ENCODE measurements at places on chromosomes 16 and 17.

DNA sequence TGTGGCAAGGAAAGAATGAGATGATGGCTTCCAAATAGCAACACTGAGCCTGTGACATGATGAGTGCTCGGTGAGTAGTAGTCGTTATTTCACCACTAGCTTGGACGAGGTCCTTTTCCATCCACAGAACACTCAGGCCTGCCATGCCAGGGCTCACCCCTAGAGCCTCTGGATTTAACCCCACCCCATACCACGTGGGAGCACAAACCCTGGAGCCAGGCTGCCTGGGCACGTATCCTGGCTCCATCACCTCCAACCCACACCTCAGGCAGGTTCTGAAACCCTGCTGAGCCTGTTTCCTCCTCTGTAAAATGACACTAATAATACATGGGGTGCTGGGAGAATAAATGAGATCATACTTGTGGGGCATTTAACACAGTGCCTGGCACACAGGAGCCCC is 192.4 kb downstream of the KATNIP start:
- DNase-seq = no peak

DNA sequence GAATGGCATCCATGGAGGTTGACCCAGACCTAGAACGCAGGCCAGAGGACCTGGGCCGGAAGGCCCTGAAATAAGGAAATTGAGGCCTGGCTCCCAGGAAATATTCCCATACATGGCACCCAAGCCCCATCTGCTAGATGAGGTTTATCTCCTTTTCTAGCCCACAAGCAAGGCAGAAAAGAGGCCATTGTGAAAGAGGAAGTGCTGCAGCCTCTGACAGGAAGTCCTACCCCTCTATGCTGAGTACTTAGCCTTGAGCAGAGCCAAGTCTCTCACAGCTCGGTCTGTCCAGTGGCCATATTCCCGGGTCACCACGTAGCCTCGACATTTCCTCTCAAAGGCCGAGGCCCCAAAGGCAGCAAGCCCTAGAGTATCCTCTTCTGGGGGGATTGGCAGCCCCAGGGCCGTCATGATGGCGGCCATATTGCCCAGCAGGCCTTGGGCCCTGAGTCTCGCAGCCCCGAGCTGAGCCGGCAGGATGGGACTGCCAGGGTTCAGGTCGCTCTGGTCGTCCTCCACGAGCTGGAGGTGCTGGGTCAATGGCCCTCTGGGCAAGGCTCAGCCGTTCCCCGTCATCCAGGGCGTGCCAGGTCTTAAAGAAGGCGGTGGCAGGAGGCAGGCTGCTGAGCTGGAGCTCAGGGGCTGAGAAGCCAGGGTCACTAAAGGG is 7.8 kb downstream of the CTF1 start:
- peak; percentile 56 for DNase-seq

GRCh38 chr16:88407042-88407420 is 24.3 kb downstream of the ZNF469 start:
- no peak for DNase-seq

- no peak for DNase-seq
Observed at GRCh38 chr17:16383216-16383615, 2.3 kb downstream of the UBB start.

- peak; percentile 79 for DNase-seq
Observed at GRCh38 chr17:2087597-2088211, 32.8 kb downstream of the HIC1 start.

DNA sequence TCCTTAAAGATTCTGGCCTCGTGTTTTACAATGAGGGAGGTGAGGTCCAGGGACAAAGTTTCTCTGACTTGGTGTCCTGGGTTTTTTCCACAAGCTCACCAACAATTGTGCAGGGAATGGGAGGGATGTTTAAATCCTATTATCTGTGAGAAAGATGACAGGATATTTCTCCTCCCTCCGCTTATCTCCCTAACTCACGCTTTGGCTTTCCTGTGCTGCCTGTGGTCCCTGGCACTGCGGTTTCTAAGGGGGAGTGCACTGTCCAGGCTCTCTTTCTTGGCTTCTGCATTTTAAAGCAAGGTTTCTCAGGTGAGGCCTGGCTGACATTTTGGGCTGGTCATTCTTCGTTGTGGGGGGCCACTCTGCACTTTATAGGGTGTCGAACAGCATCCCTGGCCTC is 16.4 kb downstream of the GGA3 start:
- DNase-seq = no peak

DNA sequence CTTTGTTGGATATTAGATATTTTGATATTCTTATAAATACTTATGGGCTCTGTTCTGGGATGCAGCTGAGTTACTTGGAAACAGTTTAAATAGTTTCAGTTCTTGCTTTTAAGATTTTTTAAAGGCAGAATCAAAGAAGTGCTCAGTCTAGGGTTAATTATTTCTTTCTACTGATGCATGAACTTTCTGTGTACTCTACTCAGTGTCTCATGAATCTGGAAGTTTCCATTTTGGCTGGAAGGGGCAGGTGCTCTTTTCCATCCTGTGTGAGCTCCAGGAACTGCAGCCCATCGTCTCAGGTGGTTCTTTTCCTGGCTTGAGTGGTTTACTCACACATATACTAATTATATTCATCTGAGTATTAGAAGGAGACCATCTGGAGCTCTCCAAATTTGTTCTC is 61.1 kb upstream of the CPHXL start:
- DNase-seq = no peak

GRCh38 chr17:74953134-74953687 is 17.5 kb downstream of the OTOP3 start:
- no peak for DNase-seq

DNA sequence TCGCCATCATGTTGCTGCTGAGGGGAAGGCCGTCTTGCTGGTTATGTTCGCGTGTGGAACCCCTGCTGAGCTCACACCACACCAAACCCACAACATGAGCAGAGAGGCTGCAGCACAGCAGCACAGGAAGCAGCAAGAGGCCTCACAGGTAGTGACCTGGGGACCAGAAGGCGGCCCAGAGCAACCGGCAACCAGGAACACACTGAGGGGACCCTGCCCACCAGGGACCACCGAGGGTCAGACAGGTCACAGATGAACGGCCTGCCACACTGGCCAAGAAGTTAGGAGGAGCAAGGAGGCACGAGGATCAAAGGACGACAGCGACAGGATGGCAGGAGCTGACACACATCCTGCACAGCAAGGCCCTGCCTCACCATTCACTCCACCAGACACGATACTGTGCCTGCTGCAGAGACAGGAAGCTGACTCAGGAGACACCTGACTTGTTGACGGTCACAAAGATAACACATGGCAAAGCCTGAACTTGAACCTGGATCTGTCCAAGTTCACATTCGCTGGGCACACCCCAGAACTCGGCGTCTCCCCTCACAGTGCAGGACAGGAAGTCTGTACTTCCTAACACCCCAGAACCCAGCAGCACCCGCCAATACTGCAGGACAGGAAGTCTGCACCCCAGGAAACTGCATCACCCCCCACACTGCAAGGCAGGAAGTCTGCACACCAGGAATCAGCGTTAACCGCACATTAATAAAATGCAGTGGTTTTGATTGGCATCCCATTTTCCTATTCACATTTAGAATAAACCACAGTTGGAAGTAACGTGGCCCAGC is 98.5 kb downstream of the ZNF778 start:
- no peak for DNase-seq

GRCh38 chr17:50558941-50559614 is 1.4 kb upstream of the CACNA1G start:
- no peak for DNase-seq

GRCh38 chr17:4623249-4623648 is 18.2 kb downstream of the ALOX15 start:
- DNase-seq = no peak

- no peak for DNase-seq
Observed at GRCh38 chr17:2700030-2700490, 11.5 kb downstream of the CLUH start.

GRCh38 chr17:52025236-52025635 is 133.3 kb downstream of the CA10 start:
- DNase-seq = no peak

- no peak for DNase-seq
Observed at GRCh38 chr17:44343510-44344209, 1.4 kb upstream of the GRN start.

- DNase-seq = no peak
Observed at GRCh38 chr17:4634976-4635375, 6.5 kb downstream of the ALOX15 start.

- DNase-seq = no peak
Observed at GRCh38 chr16:68814516-68814915, 28.8 kb upstream of the TANGO6 start.

- DNase-seq = no peak
Observed at GRCh38 chr17:4497101-4497824, 1.4 kb upstream of the SPNS2 start.

- DNase-seq = no peak
Observed at GRCh38 chr16:88868974-88869672, 2.7 kb upstream of the PABPN1L start.

DNA sequence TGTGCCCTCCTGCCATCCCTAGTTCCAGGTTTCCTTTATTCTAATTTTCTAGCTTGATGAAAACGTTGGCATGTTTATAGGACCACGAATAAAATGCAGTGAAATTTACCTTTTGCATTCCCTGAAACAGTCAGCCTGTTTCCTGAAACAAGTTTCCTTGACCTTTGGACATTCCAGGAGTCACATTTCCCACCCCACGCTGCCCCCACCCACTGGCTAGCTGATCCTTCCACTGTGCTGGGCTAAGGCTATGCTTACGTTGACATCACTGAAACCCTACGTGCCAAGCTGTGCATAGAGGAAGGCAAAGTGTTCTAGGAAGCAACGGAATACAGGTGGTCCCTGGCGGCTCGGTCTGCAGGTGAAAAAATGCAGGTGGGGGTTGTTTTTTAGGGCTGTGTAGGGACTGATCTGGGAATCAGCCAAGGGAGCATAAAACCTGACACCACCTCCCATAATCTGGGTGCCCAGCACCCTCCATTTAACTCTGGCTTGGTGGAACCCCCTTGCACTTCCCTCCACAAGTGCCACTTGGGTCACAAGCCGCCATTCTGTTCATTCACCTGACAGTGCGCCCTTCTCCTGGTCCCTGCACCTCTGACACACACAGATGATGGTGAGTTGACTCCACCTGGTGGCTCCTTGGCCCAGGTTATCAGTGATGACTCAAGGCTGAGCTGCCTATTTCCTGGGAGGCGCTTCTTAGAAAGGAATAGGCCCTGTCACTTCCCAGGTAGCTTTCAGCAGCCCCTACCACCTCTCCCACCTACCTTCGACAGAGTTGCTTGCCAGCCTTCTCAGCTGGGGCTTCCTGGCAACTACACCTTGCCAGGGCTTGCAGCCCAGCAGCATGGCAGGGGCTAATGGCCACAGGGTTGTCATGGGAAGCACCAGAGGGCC is 83.7 kb downstream of the N4BP1 start:
- DNase-seq = peak; percentile 6

DNA sequence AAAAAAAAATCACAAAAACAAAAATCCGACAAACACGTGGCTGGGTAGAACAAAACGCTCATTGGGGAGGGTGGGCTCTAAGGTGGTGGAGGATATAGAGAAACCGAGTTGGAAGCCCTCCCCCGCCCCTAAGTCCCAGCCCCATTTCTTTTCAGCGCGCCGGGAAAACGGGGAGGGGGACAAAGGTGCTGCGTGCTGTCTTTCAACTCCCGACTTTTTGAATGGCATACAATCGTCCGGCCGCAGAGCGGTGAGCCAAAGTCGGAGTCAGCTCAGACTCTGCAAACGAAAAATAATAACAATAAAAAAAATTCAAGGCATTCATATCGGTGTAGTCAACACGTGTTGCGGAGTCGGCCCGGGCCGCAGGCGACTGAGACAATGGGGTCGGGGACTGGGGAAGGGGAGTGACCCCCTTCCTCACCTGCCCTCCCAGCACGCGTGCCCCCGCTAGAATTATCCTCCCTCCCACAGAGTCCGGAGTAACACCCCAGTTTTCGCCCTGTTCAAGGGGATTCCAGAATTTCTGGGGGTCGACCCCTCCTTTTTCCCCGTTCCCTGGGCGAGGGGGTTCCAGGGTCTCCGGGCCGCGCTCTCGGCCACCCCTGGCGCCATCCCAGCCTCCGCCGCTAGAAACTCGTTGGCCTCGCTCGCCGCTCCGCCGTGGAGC is 1.7 kb upstream of the IGF2BP1 start:
- peak; percentile 84 for DNase-seq

GRCh38 chr16:56120447-56121155 is 70.7 kb upstream of the GNAO1 start:
- no peak for DNase-seq

- DNase-seq = peak; percentile 73
Observed at GRCh38 chr16:78770353-78771091, 671.1 kb downstream of the WWOX start.

- no peak for DNase-seq
Observed at GRCh38 chr17:9371019-9371418, 204.6 kb downstream of the STX8 start.

DNA sequence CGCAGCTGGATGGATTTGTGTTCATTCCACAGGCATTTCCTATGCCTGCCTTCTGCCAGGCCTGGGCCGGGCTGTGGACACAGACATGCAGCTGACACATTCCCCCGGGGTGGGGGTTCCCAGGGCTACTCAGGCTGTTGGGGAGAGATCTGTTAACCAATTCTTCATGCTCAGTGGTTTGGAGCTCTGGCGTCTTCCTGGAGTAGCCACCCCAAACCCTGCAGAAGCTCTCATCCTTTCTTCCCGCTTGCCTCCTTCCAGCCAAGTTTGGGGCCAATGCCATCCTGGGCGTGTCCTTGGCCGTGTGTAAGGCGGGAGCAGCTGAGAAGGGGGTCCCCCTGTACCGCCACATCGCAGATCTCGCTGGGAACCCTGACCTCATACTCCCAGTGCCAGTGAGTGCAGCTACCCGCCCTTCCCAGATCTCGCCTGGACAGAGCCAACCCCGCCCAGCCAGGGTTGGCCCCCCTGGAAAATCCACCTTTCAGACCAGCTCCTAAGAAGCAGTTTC is 2.6 kb downstream of the ENO3 start:
- DNase-seq = no peak

DNA sequence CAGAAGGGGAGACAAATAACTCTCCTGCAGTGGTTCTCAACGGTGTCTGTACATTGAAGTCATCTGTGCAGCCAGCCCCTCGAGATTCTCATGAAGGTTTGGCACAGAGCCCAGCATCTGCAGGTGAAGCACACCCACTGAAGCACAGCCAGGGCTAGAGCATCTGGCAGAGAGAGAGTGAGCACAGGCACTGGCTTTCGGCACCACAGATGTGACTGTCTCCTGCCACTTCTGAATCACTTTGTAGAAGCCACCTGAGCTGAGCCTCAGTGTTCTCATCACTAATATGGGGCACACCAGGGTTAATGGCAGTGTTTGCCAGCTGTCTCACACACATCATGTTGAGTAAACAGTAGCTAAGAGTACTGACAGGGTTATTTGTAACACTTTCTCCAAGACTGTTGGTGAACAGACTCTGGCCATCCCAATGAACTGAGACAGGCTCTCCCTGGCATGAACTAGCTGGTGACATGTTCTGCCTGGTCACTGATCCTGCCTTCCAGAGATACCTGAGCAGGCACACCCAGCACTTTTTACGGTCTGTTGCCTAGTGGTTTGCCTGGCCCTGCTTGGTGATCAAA is 10.9 kb downstream of the HSPB9 start:
- no peak for DNase-seq

- no peak for DNase-seq
Observed at GRCh38 chr17:60391471-60392041, 377 bp downstream of the USP32 start.

GRCh38 chr17:48718227-48718760 is 4.0 kb downstream of the PRAC1 start:
- no peak for DNase-seq

- DNase-seq = no peak
Observed at GRCh38 chr16:78605548-78606101, 506.2 kb downstream of the WWOX start.

Measured in OCI-M1 (cell line).